Cerebellar cortex (tissue), 1 donor: ENCODE measurements at places on chromosomes 2 and 18.
A peak's percentile ranks its signal among the peaks of the same experiment; 100 is the strongest.

DNA sequence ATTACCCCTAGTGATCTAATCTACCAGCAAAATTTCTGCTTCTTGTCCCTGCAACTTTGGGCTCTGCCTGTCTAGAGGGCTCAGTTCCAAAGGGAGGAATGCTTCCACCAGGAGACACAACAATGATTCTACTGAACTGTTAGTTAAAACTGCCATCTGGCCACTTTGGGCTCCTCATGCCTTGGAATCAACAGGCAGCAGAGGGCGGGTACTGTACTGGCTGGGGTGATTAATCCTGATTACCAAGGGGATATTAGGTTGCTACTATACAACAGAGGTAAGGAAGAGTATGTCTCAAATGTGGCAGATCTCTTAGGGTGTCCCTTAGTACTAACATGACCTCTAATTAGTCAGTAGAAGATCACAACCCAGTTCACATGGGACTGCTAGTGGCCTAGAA lies 21.4 kb downstream of the HADHA start:
- peak; percentile 76 for DNase-seq

DNA sequence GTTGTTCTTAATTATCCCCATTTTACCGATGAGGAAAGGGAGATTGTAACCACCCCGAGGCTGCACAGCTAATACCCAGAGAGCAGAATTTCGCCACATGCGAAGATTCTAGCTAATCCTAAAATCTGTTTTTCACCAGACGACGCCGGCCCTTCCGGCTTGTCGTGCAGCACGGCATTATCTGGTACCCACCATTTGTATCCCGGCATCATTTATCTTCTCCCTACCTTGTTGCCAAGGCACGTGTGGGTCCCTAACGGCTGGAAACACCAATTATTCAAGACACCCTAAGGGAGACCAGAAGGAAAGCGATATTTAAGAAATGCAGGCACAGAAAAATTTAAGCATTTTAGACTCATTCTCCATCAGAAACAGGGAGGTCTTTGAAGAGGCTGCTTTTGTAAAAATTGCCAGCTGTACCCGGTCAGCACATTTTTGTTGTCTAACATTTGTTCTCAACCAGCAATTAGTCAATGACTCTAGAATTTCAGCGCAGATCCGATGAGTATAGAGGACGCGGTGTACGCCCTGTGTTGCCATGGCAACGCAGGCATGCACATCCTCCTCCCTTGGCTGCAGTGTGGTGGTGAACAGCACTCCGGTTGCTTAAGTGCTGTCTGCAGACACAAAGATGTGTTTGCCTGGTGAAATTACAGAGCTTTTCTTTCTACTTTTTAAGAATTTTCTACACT lies 111.6 kb downstream of the AGAP1 start:
- DNase-seq, result peak; percentile 91

DNA sequence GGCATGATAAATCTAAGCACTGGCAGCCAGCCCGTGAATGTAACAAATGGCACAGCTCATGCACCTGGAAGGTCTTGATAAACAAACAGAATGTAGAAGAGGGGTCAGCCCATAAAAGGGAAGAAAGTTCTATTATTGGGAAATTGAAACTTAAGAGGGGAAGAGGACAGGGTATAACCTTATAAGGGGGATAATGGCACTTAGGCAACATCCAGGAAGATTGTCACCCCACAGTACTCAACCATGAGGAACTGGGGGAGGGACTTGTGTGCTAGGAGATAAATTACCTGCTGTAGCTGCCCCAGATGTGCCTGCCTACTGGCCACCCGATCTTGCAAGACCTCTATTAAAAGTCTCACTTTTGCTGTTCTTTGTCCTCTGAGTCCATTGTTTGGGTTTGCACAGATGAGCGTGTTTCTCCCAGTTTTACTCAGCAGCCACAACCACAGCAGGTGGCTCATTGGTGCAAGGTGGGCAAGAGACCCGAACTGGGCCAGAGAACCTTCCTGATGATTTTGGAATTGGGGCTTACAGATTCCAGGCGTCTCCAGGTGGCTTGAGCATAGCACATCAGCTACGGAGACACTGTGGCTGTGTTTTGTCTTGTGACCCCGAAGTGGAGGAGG lies 79.0 kb upstream of the TAF1B start:
- DNase-seq, result peak; percentile 64

DNA sequence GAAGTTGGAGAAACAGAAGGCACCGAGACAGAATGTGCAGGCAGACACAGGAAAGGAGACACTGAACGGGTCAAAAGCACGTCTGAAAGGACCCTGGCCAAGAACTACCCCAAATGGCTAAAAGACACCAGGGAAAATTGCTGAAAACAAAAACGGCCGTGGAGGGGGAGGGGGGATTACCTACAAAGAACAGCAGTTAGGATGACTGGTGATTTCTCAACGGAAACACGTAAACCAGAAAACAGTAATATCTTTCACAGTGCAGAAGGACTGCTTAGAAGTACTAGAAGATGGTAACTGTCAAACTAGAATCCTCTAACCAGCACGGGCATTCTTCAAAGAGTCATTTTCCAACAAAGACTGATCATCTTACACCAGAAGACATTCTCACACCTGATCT lies 142.6 kb downstream of the HDAC4 start:
- no peak for DNase-seq

- no peak for DNase-seq
Observed at GRCh38 chr18:57220480-57220879, 73.6 kb downstream of the BOD1L2 start.

DNA sequence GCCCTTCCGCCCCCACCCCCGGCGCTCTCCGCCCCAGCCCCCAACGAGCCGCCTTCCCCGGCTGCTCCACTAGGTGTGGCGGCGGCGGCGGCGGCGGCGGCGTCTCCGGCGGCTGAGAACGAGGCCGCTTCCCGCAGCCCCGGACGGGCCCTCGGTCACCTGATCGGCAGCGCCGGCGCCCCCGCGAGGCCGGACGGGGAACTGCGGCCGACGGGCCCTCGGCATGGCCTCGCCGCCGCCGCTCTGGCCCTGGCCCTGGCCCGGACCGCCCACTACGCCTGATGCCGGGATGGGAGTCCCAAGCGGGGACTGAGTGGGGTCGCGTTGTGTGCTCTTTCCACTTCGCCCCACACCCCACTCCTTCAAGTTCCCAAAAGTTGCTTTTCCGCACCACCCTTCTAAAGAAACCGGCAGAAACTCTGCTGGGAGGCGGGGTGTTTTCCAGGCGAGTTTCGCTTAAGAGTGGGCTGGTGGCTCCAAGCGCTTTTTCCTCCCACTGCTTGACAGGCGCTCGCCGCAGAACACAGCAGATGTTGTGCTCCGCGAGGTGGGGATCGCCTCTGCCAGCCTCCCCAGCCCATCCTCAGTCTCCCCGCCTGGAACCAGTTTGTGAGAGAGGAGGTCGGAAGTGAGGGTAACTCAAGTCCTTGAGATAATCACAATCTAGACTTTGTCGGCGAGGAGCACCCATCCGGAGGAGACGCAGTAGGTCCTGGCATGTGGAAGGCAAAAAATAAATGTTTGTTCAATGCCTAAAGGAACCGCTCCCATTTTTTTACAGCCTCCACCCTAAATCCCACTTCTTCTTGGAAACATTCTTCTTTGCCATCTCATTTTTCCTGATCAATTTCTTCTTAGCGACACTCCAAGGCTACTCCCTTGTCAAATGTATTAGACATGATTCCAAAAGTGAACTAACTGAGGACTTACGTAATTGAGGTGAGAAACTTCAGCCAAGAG lies at the start of gene NCKAP1:
TSS of gene NCKAP1 (minus strand) at position 117 of the 960 bp plus-strand sequence. CDS start 358 bp downstream, outside the sequence.
- peak; percentile 70 for DNase-seq

DNA sequence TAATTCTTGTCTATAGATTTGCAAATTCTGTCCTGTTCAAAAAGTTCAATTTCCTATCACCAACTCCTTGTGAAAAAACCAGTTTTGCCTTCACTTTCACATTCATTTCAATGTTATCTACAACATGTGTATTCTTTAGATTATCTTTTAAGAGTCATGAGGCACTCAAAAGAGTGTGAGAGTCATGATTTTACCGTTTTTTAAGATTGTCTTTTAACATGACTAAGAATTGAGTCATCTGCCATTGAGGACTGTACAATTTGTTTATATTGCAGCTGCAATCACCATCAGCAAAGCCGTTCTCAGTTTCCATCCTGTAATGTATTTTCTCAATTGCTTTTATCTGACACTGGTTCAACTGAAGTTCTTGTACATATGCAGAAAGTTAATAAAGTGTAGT lies 275.8 kb downstream of the LNPK start:
- DNase-seq, result no peak

- DNase-seq, result no peak
Observed at GRCh38 chr18:43888598-43888997, 611.3 kb upstream of the SYT4 start.

DNA sequence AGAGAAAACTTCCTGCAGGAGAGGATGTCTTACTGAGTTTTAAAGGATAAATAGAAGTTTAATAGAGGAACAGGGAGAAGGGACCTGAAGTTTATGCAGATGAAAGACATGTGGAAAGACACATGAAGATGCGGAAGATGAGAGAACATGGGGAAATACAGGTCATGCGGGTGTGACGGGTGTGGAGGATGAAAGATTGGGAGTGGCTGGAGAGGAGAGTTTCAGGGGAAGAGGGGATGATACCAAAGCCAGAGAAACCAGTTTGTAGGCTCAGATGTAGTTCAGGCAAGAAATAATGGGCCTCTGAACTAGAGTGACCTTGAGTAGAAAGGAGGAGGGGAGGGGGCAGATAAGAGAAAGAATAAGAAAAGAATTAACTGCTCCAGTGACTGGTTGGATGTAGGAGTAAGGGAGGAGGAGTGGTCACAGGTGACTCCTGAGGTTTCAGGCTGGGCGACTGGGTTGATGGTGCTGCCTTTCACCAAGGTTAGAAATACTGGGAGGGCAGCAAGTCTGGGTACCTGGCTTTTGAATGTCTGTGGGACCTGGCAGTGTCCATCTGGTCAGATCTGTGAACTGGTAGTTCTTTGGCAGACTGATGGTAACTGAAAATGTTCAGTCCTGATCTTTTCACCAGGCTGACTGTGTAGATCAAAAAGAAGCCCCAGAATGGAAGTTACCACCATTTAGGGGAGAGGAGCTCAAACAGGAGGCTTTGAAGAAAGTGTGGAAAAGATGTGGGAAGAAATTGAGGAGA lies 69.4 kb downstream of the TET3 start:
- DNase-seq, result peak; percentile 52

- no peak for DNase-seq
Observed at GRCh38 chr2:124201713-124202112, 176.6 kb downstream of the CNTNAP5 start.

DNA sequence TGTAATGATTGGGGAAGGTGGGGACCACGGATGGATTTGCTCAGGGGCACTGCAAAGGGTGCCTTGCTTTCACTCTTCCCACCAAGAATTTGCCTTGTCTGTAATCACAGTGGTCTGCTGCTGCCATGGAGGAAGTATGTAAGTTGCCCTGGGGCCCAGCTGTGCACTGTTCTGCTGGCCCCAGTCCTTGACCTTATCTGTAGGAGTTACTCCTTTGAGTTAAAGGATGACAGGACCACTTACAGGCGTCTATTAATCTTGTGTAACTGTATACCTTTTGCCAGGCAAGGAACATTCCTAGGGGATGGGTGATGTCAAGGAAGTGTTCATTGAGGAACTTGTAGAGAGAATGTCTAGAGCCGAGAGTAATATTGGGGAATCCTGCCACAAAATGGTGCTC lies 212.8 kb upstream of the LRRTM1 start:
- no peak for DNase-seq

- no peak for DNase-seq
Observed at GRCh38 chr2:193774166-193774565, 1579.4 kb upstream of the TMEFF2 start.

GRCh38 chr2:198913394-198914152 lies 544.2 kb downstream of the SATB2 start:
- DNase-seq, result no peak

GRCh38 chr18:24052053-24052452 lies 37.5 kb downstream of the TTC39C start:
- DNase-seq, result peak; percentile 4

GRCh38 chr2:111178730-111179405 lies 58.2 kb downstream of the BCL2L11 start:
- no peak for DNase-seq

- no peak for DNase-seq
Observed at GRCh38 chr2:215479536-215480240, 43.8 kb upstream of the FN1 start.

- DNase-seq, result no peak
Observed at GRCh38 chr18:72201032-72201431, 343.1 kb downstream of the CBLN2 start.

DNA sequence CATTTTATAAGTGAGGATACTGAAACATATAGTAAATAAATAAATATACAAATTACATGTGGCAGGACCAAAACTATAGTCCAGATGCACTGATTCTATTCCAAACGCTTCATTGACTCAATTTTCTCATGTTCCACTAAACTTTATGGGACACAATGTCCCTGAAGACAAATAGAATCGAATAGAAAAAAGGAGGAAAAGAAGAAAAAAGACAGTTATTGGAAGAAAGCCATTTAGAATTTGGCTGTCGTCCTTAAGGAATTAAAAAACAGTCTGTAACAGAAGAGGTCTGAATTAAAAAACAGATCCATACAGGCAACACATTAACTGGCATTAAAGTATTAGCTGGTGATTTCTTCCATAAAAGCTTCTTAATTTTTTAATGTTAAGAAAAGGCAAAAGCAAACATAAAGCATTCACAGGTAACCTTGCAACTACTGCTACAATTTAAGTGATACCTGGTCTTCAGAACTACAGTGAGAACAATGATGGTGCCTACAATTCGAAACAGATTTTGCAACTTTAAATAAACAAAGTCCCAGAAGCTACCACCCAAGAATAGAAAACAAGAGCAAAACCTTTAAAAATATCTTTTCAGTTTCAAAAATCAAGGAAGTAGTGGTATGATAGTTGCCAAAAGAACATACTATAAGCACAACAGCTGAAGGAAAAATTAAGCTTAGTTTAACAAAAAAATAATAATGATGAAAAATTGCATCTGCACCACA lies 17.4 kb upstream of the CHAC2 start:
- no peak for DNase-seq

DNA sequence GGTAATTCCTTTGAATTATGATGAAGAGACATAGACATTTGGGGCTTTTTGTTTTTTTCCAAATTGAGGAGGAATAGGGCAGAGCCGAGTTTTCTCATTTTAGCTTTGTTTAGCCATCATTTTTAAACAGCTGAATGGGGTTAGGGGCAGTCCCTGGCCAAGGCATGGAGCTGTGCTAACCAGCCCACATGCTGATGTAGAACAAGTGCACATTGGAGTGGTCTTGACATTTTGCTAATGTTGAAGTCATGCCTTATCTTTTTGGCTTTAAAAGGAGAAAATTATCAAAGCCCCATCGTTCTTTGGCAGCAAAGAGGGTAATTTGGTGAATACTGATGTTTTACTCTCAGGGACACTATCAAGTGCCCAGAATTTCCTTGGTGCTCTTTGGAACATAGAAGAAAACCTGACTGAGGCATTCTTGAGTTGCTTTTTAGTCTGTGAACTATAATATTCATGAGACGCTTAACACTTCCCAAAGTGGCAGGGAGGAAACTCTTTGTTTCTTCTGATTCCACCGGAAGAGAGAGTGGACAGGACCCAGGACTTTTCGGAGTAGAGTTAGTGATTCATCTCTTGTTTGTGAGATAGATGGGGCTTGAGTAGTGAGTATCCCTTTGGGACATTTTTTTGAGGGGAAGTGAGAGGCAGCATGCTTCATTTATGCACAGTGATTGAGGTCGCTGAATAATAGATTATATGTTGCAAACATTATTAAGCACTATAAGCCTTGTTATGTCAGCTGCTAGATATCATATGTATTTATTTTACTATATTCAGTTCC lies 45.0 kb downstream of the MTA3 start:
- DNase-seq, result no peak

- DNase-seq, result no peak
Observed at GRCh38 chr2:98605076-98605475, 3.2 kb downstream of the COA5 start.
